ENCODE measurements at places on chromosomes 2 and 18. TPM values are rescaled to one million over a fixed set of nuclear protein-coding genes. Genes with fewer than 3 reads are reported as not detected.

GRCh38 chr2:68589963-68590362, 53.4 kb upstream of the PROKR1 start:
- DNase-seq, result no peak

Gene TUBB8B
- not detected for total RNA-seq

DNA sequence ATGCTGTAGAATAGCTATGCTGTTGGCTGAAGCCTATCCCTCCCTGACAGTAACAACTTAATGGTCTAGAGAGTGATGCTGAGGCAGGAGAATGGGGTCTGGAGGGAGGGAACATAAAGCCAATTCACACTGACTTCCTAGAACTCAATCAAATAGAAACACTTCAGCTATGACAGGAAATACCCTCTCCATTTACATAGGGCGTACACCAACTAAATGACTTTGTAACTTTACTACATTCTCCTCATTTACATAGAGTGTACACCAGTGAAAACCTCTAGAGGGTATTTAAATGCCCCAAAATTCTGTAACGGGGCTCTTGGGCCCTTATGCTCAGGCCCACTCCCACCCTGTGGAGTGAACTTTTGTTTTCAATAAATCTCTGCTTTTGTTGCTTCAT, 41.5 kb downstream of the YPEL5 start:
- DNase-seq, result no peak

- no peak for DNase-seq
Measured at GRCh38 chr18:13932285-13933025, 17.1 kb upstream of the MC2R start.

GRCh38 chr2:235834781-235835180, 333.4 kb downstream of the GBX2 start:
- no peak for DNase-seq

DNA sequence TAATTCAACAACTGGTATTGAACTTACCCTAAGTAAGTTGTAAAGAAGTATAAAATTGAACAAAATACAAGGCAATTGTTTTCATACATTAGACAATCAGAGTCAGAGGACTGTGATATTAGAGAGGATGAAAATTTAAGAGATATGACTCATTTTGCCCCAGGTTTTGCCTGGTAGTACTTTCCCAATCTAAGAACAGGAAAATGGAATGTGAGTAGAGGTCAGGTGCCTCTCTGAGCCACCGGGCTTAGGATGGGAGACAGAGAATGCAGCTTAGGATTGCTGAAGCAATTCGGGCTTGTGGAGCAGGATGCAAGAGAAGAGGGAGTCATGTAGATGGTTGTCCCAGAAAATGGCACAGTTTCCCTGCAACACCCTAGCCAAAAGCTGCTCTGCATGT, 219.7 kb upstream of the CHST9 start:
- no peak for DNase-seq

- peak; percentile 8 for DNase-seq
Measured at GRCh38 chr2:68318914-68319397, 793 bp downstream of the CNRIP1 start.

DNA sequence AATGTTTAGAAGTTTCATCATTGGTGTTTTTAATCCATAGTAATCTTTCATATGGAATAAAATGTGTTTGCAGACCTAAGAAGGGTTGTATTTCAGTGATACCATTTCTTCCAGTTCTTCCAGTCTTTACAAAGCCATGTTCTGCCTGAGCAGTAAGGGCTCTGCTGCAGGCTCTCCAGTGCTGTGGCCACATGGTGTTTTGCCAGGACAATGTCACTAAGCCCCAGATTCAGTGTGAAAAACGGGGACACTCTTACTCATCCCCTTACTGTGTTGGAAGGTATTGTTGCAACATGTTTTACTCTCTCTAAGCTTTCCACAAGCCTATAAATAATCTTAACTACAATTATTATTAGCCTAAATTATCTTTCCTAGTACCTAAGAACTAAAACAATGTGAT, 481.4 kb upstream of the CDH7 start:
- DNase-seq, result no peak

DNA sequence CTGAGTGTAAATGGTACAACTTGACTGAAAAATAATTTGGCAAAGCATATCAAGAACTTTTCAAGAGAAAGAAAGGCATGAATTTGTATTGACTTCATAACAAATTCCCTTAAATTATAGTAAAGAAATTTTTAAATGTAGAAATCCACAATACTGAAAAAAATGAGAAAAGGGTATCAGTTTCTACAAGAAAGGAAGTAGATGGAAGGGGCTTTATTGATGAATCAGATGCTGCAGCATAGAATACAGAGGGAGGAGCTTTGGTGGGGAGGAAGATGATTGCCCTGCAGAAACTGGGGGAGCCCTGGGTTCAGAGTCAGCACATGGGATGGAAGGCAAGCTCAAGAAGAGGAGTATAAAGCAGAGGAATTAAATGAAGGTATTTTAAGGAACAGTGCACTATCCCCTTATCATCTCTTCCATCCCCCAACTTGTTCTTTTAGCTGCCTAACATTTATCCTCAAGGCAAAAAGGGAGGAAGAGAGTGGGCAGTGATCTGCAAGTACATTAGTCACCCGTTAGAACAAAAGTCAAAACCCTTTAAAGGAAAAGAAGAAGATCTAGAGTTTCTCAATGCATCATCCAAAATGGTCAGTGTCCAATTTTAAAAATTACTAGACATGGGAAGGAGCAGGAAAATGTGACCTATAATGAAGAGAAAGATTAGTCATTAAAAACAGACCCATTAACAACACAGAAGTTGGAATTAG, 77.7 kb downstream of the KCTD18 start:
- DNase-seq, result peak; percentile 31

Gene HK2
- total RNA-seq, result 48.0 TPM

GRCh38 chr2:97713296-97714083, at the start of gene ZAP70:
Gene ZAP70 (plus strand): TSS chr2:97713576. CDS start chr2:97724037, 10,461 bp downstream.
- DNase-seq, result no peak

GRCh38 chr2:140164449-140164848, 1384.3 kb upstream of the NXPH2 start:
- DNase-seq, result no peak

Gene CTAGE1
- total RNA-seq, result 0.23 TPM

DNA sequence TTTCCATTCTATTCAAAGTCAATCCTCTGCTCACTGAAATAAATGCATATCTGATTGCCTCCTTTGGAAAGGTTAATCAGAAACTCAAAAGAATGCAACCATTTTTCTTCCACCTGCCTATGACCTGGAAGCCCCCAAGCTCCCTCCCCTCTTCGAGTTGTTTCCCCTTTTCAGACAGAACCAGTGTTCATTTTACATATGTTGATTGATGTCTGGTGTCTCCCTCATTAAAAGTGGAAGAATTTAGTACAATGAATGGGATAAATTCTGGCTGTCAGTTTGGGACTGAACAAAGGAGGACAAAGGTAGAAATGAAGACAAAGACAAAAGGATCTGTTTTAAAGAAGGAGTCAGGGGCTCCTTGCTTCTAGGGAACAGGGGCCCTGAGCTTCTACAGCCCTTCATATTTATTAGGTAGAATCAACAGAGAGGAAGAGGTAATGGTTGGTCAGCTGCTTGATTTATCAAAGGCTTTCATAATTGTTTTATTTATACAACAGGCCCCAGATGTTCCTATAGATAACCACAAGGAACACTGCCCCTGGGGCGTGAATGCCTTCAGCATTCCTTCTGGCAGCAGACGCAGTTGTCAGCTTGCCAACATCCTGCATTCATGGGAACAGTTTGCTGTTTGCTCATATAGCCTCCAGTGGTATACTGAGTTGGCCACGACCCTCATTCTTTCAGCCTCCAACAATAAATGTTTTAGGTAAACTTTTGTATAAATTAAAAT, 949.8 kb upstream of the LRATD1 start:
- DNase-seq, result no peak

DNA sequence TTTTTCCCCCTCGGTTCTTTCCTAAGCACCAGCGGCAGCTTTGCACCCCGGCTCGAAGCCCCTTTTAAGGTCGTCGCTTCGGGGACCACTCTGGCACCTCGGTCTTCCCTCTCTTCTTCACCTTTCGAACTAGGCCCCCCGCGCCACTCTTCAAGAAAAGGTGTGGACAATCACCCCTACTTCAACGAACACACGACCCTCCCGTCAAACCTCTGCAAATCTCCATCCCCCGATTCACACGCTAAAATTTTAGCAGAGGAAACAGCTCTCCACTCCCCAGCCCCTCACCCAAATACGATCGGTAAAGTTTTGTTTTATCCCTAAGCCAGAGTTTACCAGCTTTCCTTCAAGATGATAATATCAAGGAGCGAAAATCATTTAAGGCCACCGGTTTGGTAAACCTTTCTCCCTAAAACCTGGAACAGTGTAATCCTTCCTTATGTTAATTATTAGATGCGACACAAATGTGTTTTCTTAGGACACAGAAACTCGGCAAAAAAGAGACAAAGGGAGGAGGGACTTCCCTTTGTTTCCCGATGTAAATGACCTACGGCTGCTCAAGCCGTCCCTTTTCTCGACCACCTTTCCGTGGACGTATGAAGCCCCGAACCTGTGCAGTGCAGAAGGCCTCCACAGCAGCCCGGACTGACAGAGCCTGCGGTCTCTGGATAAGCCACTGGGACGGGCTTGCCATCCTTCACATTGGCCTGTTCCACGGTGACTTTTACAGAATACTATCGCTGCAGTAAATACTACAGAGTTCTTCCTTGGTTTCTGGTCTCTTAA, 85.2 kb downstream of the RBMS1 start:
- peak; percentile 20 for DNase-seq

Gene DSG1
- total RNA-seq, result not detected

Gene NPAS2
- total RNA-seq, result 13.3 TPM

- DNase-seq, result no peak
Measured at GRCh38 chr2:94987074-94988020, 38.2 kb upstream of the MAL start.

Data from HFFc6 (cell line).